ENCODE measurements at places on chromosomes 7 and 10. TPM values are rescaled to one million over a fixed set of nuclear protein-coding genes. Genes with fewer than 3 reads are reported as not detected.

DNA sequence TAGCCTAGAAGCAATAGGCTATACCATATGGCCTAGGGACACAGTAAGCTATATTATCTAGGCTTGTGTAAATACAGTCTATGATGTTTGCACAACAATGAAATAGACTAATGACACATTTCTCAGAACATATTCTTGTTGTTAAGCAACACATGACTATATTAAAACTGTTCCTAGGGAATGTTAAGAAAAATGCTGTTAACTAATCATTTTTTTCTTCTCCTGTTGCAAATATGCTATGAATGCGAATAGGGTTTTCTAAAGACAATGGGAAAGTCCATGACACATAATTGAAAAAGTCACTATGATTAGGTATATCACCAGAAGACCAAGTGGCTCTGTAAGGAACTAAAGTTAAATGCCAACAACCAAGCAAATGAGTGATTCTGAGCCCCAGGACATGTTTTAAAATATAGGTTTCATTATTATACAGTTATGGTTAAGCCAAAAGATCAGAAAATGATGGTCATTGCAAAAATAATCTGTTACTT lies 454.0 kb upstream of the SORCS1 start:
- no peak for DNase-seq

Gene SLC18A3
- not detected for total RNA-seq

Gene GET4
- total RNA-seq: 28.2 TPM

DNA sequence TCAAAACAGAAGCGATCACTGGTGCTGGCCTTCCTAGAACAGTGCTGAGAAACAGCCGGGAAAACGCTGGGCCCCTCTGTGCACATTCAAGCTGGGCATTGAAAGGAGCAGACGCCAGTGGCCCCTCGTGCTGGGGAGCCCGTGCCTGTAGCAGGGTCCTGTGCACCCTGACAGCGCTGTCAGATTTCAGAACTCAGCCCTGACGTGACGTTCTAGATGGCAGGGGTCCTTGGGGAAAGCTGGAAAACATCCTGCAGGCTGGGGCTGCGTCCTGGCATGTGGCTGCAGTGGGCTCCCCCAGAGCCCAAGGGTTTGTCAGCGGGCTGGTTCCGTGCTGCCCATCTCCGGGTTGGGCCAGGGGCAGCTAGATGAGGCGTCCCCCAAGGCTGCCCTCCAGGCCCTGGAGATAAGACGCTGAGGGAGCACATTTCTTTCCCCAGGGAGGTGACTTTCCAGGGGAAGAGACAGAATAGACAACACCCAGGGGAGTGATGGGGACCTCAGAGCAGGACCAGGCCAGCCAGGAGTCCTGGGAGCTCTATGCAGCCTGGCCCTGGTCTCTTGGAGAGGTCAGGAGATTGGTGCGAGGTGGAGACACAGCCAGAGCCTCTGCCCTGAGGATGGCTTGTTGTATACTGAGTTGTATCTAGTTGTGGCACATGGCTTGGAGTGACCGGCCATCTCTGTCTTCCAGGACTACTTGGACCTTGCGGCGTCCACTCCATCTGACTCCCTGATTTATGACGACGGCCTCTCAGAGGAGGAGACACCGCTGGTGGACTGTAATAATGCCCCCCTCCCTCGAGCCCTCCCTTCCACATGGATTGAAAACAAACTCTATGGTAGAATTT lies 12.1 kb upstream of the CSGALNACT2 start:
- no peak for DNase-seq

Gene MEST
- total RNA-seq: 49.5 TPM

Gene APBB1IP
- total RNA-seq: not detected

GRCh38 chr10:36671607-36672006 lies 453.8 kb upstream of the ANKRD30A start:
- no peak for DNase-seq

DNA sequence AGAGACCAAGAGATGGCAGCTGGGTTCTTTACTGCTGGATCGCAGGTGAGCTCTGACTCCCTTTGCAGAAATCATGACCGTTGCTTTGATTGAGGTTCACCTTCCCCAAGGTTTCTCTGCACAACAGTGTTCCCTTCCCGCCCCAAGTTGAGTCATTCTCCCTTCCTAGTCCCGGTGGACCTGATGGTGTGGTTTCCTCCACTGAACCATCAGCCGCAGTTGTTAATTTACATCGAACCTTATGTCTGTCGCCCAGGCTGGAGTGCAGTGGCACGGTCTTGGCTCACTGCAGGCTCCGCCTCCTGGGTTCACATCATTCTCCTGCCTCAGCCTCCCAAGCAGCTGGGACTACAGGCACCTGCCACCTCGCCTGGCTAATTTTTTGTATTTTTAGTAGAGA lies 5.8 kb downstream of the ZSCAN25 start:
- DNase-seq: no peak

- DNase-seq: no peak
Measured at GRCh38 chr10:15625261-15625660, 94.5 kb downstream of the ITGA8 start.
